ENCODE measurements at places on chromosomes 3 and 15.

DNA sequence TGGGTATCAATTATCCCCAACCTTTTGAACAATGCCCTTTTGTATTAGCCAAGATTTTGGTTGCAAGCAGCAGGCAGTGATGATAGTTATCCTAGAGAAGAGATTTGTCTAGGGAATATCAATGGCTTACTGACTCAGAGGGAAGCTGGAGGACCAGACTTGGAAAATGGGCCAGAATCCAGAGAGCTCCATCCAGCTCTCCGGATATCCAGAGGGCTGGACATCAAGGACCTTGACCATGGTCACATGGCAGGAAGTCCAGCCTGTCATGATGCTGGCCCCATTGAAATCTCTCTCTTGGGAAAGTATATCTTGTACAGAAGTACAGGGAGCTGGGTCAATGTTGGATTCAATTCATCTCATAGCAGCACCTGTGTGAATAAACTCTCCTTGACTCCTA is 148.5 kb upstream of the PDZRN3 start:
- DNase-seq, result no peak

DNA sequence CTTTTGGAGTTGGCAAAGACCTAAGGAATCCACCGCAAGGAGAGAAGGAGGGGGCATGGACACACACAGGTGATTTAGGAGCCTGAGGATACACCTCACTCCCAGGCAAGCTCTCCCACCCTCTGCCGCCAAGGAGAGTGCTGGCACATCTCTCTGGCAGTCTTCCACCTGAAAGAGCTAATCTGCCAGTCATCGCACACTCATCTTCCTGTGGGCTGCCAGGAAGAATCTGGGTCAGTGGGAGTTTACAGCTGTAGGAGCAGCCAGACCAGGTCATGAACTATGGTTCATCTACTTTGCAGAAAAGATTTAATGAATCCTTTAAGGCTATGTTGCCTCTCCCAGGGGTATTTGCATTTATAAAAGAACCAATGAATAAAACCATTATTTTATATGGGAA is 170.6 kb upstream of the TSC22D2 start:
- no peak for DNase-seq

- DNase-seq, result no peak
Observed at GRCh38 chr3:154040283-154040682, 80.9 kb upstream of the ARHGEF26 start.

DNA sequence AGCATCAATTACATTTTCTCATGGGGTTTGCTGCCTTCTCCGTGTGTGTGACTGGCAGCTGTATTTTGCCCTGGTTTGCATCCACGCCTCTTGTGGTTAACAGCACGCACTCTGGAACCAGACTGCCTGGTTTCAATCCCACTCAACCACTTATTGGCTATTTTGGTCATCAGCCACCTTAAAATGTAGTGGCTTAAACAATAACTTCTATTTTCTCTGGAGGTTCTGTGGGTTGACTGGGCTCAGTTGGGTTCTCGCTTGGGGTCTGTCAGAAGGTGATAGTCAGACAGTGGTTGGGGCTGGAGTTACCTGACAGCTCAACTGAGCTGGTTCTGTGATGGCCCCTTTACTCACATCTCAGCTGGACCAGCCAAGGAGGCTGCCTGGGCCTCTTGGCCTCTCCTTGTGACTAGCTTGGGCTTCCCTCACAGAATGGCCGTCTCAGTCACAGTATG is 36.8 kb downstream of the EHD4 start:
- DNase-seq, result no peak

- DNase-seq, result no peak
Observed at GRCh38 chr3:170049146-170050000, 11.6 kb downstream of the GPR160 start.

Measured in stimulated activated CD4-positive, alpha-beta T cell treated with anti-CD3 and anti-CD28 coated beads, Interleukin-15, amount 100 ng/mL, for 48 hours (primary cell).